ENCODE measurements at places on chromosomes 12 and 14.
A peak's percentile ranks its signal among the peaks of the same experiment; 100 is the strongest.

DNA sequence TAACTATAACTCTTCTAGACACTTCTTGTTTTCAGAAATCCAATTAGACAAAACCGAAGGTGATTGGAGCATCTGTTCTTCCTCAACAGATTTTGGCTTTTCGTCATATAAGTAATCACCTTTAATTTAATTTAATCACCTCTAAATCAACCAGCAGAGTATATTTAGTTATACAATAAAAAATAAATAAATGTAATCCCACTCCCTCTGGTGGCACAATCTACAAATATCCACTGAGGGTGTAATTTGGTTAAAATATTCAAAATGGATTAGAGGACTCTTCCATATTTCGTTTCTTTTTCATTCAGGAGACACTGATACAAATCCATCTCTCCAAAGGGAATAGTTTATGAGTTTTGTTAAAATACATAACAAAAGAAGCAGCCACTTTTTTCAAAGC is 18.3 kb upstream of the SLC35F4 start:
- no peak for ATAC-seq

- ATAC-seq, result no peak
These were observed 165.4 kb upstream of the TMEM260 start for GRCh38 chr14:56414236-56414635.

DNA sequence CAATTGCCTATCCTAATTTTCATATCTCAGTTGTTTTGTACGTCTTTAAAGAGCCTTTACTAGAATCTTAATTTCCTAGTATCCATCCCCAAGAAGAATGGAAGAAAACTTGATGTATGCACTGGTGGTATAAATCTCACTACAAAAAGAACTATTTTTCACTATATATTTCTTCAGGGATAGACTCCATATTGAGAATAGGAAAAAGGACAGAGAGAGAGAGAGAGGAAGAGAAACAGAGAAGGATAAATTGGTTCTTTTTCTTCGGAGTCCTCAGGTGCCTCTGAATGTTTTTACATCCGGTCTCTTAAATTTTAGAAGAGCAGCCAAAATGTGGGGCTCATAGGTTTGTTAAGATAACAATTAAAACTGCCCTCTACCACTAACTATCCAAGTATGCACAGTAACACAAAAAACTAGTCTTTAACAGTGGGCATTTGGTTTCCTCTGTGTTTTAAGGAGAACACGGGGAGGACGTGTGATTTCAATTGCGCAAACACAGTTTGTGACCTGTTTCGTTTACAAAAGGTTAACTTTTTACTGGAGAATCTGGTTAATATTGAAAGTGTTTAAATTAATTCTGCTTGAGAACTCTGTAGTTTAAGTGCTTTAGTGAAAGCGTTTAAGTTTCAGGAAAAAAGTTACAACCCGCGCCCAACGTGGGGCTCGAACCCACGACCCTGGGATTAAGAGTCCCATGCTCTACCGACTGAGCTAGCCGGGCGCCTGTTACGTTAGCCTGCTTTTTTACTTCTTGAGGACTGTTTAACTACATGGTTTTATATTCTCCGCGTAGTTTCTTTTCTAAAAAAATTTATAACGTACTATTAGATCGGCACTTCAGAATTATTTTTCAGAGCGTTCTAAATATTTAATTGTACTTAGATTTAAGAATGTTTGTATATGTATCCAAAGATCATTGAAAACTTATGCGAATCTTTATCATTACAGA is 5.1 kb upstream of the PSMA3 start:
- ATAC-seq, result peak; percentile 71

GRCh38 chr12:121861636-121862254 is 3.1 kb upstream of the HPD start:
- peak; percentile 35 for ATAC-seq

DNA sequence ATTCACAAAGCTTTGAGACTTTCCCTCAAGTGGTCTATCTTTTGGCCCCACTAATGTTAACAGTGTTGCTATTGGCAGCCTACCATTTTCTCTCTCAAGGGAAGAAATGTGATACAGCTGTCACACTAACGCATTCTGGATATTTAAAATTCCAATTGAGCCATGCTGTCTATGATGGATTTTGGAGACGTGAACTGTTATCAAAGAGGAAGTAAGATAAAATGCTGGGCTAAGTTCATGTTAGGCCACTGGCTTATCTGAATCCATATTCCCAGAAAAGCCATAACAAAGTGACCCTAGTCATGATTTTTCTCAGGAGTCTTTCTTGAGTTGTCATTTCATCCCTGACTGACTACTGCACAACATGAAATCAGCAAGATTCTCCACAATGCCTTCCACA is 200.2 kb downstream of the PHLDA1 start:
- no peak for ATAC-seq

DNA sequence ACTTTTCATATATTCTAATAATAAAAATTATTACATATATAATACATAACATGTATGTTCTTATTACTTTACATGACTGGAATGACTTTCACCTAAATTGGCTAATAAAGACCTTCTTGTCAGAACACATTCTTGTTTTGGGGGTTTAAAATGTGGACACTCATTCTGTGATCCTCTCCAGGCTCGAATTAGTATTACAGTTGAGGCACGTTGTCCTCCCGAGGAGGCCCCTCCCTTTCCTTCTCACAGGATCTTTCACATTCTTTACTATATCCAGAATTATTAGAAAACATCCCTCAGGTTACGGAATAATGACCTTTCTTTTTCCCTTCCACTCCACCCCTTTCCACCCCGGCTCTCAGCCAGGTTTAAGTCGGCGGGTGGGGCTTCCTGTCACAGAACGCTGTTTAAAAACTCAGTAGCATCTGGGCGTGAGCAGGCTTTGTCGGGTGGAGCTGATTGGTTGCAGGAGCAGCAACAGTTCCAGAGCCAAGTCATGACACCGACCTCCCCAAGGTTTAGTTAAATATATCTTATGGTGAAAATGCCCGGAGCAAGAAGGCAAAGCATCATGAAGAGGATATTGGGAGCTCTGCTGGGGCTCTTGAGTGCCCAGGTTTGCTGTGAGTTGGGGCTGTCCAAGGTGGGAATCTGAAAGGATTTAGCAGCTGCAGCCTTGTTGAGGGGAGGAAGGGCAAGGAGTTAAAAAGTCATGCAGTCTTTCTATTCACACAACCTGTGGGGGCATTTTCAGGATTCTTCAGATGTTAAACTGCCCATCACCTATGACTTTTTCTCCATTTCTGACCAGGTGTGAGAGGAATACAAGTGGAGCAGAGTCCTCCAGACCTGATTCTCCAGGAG is 396.7 kb upstream of the OR4E1 start:
- no peak for ATAC-seq

GRCh38 chr12:8991371-8992345 is 2.3 kb downstream of the KLRG1 start:
- no peak for ATAC-seq

GRCh38 chr12:22101749-22102243 is 55.8 kb downstream of the CMAS start:
- peak; percentile 40 for ATAC-seq

- ATAC-seq, result no peak
These were observed 39.1 kb downstream of the SPPL3 start for GRCh38 chr12:120865098-120865497.

DNA sequence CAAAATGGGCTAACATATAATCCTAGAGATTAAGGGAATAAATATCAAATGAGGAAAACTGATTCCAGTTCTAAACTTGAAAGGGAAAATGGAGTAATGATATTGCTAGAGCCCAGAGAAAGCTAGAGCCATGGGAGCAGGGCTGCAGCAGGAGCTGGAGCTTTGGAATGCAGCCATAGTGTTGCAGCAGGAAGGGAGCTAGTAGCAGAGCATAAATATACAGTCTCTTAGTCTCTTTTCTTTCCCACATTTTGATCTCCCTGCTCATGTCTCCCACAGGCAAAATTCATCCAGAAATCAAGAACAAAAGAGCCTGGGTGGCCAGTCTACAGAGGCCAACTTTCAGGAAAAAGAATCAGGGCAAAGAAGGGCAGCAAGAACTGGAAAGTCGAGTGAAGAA is 253.7 kb downstream of the ATXN7L3B start:
- peak; percentile 65 for ATAC-seq

DNA sequence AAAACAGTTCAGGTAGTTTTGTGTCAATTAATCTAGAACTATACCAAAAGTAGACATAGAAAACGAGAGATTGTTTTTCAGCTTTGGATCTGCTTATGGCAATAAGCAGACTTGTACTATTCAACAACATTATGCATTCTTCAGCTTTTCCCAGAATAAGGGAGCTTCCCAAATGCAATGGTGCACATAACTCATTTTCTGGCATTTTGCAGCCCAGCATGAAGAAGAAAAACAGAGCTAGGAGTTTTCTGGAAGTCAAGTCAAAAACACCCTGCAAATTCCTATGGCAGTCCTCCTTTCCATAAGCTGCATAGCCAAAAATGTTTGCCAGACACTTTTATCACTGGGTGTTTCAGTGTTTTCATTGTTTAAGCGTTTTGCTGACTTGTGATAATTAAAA is 314.7 kb downstream of the NAV3 start:
- ATAC-seq, result no peak

DNA sequence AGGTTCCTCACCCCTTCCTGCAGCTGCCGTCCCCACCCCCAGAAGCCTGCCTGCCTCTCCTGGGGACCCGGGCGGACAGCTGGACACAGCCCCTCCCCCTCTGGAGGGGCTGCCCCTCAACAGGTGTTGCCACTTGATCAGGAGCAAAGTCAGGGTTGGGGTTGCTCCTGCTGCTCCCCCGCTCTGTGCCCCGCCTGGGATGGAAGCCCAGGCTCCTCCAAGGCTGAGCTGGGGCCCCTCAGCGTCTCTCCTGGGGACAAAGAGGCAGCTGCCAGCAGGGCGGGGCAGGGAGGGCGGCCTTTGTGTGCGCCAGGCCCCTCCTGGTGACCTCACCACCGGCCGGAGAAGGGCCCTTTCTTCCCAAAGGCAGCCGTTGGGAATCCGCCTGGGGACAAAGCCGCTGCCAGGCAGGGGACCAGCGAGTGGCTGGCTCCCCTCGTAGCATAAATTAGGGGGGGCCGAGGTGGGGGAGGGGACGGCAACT is 13.7 kb downstream of the TRMT61A start:
- no peak for ATAC-seq

DNA sequence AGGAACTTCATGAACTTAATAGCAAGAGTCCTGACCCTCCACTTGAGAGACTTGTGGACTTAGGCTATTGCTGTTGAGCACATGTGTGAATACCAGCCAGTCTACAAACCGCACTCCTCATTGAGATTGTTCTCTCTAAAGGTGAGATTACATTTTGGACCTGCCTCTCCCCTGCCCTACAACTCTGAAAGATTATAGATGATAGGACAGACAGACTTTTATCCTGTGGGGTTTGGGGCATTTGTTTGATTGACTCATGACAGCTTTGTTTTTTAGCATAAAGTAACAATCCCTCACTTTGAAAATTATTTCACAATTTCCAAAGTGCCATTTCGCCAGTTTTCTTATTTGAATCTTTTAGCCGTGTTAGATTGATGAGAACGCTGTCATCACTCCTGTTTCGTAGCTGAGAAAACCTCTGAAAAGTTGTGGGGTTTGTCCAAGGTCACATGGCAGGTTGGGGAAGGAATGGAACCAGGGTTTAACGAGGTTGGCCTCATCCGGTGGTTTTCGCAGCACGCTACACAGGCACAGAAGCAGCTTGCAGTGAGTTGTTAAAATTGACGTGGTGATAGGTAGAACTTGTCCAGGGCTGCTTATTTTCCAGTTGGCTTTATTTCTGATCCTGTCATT is 836 bp downstream of the EVL start:
- no peak for ATAC-seq

GRCh38 chr14:65471038-65471878 is 58.7 kb downstream of the FUT8 start:
- ATAC-seq, result peak; percentile 24

DNA sequence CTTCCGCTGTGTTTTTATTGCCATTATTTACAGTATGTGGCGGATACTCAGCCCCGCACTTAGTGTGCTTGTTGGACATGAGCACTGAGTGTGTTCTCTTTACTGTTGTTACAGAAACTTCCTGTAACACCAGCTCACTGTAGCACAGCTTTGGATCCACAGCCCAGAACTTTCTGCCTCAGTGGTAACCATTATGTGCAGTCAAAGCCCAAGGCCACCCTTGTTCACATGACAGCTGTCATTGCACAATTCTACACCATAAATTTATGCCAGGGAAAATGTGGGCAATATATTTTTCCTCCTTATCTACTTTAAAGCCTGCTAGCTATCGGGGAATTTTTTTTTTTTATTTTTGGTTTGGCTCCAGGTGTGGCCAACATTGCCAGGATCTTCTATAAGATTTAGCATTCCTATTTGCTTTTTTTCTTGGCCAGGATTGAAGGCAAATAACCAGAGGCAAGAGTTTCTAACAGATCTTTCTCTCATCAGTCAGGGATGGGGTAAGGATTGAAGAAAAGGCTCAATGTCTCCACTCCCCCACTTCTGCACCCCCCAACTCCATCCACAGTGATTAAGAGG is 176.0 kb upstream of the PELI2 start:
- no peak for ATAC-seq

- ATAC-seq, result no peak
These were observed 13.9 kb downstream of the PDZRN4 start for GRCh38 chr12:41202051-41202450.

GRCh38 chr12:68957273-68957672 is 24.3 kb upstream of the CPM start:
- no peak for ATAC-seq

GRCh38 chr14:85911044-85911443 is 381.1 kb downstream of the FLRT2 start:
- no peak for ATAC-seq

- ATAC-seq, result no peak
These were observed 33.2 kb downstream of the TOGARAM1 start for GRCh38 chr14:44995196-44995595.

GRCh38 chr14:104141621-104142091 is 3.3 kb downstream of the KIF26A start:
- ATAC-seq, result no peak

GRCh38 chr12:5492562-5492961 is 60.7 kb downstream of the NTF3 start:
- ATAC-seq, result no peak

GRCh38 chr14:30559638-30560091 is 707 bp downstream of the G2E3 start:
- ATAC-seq, result peak; percentile 70

GRCh38 chr12:68876461-68876860 is 56.5 kb downstream of the CPM start:
- ATAC-seq, result no peak

GRCh38 chr14:87567618-87568295 is 425.2 kb downstream of the GALC start:
- no peak for ATAC-seq

DNA sequence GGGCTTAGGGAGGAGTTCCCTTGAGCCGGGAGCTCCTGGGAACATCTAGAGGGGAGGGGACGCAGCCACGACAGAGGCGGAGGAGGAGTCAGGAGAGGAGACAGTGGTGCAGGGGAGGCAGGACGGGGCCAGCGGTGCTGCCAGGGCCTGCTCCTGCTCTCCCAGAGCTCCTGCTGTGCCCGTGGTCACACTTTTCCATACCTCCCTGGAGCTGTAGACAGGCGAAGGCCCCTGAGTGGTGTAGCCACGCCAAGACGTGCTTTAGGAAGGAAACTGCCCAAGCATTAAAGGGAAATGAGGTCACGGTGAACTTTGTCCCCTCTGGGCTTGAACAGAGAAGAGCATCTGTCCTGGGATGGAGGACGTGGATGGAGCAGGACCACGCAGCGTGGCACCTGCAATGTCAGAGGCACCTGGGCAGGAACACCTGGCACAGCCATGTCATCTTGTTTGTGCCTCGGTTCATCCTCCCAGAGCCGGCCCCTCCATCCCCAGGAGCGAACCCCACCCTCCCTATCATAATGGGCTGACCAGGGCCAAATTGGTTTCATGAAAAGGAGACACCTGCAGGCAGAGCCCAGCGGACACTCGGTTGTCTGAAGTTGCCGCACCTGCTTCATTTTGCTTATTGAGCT is 239.5 kb upstream of the SFSWAP start:
- ATAC-seq, result no peak
